ENCODE measurements at places on chromosomes 3 and 15.

DNA sequence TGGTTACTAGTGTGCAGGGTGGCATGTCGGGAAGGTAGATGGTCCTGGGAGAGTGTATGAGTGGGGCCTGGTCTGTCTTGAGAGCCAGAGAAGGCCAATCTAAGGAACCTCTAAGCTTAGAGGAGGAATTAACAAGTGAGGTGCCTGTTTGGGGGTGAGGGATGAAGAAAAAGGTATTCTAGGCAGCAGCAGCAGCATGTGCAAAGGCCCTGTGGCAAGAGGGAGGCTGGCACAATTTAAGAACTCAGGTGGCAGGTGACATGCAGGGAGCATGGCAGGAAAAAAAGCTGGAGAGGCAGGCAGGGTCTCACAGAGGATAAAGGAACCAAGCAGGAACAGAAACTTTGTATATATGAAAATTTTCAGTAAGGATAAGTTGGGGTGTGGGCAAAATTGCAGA, 51.2 kb downstream of the SPSB4 start:
- DNase-seq, result no peak

DNA sequence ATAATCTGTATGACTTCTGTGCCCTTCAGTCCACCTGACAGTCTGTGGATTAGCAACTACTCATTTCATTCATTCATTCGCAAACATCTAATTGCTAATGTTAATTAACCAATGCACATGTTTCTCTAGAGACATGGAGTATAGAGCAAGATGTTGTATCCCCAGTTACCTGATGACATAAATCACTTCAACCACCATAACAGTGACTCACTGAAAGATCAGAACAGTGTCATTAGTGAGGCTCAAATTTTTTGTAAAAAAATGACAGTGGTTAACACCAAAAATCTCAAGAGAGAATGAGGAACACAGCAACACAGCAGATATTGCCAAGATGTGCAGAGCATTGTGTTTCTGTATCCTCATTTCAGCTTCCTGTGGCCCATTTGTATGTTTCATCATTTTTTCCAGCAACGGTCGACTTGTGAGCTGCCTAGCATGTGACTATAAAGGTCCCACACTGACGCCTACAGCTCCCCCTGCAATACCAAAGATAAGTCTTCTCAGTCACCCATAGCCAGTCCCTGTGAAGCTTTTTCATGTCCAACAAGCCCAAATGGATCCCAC, 3.7 kb upstream of the PLD1 start:
- no peak for DNase-seq

GRCh38 chr3:146504498-146505197, 35.3 kb upstream of the PLSCR2 start:
- DNase-seq, result no peak

DNA sequence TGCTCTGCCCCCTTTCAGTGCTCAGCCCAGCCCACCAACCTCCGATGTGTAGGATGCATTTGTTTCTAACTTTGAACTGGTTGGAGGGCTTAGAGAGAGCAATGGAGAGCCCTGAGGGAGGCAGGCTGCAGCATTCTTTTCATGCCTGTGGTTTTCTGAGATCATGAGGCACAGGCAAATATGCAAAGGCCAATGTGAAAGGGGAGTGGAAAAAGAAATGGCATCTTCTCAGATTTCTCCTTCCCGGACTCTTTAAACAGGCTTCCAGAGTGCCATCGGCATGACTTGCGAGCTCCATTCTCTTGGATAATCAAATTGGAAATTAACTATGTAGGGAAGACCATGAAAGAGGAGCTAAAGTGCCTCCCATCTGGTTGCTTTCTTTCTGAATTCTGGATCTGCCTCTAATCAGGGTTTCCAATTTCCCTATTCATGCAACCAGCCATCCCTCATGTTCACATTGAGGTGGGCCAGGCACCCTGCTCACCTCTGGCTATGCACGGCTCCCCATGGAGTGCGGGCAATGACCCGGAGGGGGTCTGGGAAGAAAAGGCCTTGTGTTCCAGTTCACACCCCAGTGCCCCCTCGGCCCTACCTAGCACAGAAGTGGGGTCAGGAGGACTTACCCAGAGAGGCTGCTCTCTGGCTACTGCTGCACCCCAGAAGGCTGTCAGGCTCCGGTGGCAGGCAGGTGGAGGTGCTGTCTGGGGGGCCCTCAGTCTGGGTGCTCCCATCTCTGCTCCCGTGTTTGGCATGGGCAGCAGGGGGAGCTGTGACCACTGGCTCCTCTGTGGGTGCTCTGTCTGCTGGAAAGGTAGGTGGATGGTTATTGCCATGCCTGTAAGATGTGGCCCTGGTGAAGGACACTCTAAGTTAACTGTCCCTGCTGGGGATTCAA, 16.1 kb downstream of the AMOTL2 start:
- no peak for DNase-seq

DNA sequence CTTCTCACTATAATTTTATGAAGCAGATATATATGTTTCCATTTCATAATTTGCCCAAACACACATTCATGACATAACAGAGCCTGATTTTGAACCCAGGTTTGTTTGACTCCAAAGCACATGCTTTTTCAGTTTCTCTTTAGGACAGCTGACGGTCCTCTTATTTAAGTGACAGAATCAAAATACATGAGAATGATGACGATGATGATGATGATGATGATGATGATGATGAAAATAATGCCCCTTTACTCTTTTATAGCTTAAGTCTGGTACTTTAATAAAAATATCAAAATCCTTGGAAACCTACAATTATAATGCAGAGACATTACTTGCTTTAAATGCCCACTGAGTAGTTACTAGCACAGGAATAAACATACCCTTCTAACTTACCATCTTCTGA, 15.3 kb downstream of the COPB2 start:
- no peak for DNase-seq

DNA sequence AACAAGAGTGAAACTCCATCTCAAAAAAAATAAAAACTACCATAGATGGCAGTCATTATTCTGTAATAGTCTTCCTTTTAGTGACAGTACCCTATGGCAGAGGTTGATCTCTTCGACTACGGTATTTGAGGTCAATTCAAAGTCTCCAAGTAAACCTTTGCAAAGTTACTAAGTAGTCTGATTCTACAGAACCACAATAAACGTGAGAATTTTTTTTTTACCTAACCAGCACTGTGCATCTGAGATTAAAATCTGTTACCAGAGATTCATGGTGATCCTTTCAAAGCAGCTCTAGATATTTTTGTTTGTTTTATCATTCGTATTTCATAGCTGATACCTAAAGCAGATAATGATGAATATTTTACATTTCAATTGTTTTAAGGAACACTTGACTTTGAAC, 86.6 kb upstream of the CHD2 start:
- no peak for DNase-seq

GRCh38 chr3:134658555-134658954, 7.7 kb upstream of the KY start:
- no peak for DNase-seq

All from hematopoietic multipotent progenitor cell treated with erythropoietin and hydrocortisone succinate and interleukin-3 and kit ligand, for 17 days (in vitro differentiated cells).